Mesenchymal stem cell (in vitro differentiated cells and primary cell): ENCODE measurements at places on chromosomes 11 and 22.

GRCh38 chr11:17401841-17402240 lies 13.4 kb upstream of the KCNJ11 start:
- H3K27me3 ChIP-seq, result peaks cover 9% of the 10 kb centered on the region
- no peak for DNase-seq
- H3K36me3 ChIP-seq, result no peaks in the 10 kb centered on the region
- H3K4me3 ChIP-seq, result no peak overlapping the region
- peaks cover 2% of the 10 kb centered on the region for H3K4me1 ChIP-seq

GRCh38 chr11:32388871-32389770 lies 46.2 kb downstream of the WT1 start:
- no peak overlapping the region for H3K4me3 ChIP-seq
- H3K4me1 ChIP-seq, result no peaks in the 10 kb centered on the region
- no peaks in the 10 kb centered on the region for H3K36me3 ChIP-seq
- no peak for DNase-seq
- H3K27me3 ChIP-seq, result no peaks in the 10 kb centered on the region

GRCh38 chr11:65655570-65656332 lies 7.0 kb downstream of the RELA start:
- no peak overlapping the region for H3K27ac ChIP-seq
- H3K4me1 ChIP-seq, result peaks cover 16% of the 10 kb centered on the region
- peaks cover 72% of the 10 kb centered on the region for H3K36me3 ChIP-seq
- no peak overlapping the region for H3K4me3 ChIP-seq
- no peaks in the 10 kb centered on the region for H3K27me3 ChIP-seq

DNA sequence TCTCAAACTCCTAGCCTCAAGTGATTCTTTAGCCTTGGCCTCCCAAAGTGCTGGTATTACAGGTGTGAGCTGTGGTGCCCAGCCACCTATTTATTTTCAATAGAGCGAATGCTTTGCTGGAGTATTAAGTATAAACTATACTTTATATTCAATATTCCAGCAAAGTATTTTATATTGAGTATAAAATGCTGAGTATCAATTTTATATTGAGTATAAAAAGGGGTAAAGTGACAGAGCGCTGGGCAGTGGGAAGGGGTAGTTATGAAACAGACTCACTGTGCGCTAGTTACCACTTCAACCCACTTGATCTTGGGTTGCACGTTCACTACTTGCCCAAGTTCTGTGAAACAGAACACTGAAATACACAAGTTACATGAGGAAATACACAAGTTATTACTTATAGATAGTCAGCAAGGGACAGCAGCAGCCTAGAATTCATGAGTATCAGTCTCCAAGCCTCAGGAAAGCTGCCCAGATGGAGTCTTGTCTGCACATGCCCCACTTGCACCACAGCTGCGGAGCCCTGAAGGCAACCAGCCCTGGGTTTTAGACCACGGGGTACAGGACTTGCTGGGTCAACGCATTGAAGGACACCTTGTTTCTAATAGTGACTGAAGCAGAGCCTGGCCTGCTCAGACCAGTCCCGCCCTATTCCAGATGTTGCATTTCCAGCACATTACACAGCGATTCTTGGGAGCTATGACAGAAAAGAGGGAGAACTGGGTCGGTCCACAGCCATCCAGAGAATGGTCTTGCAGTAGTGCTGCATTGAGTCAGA lies 51.6 kb upstream of the SYT13 start:
- no peak for DNase-seq
- no peaks in the 10 kb centered on the region for H3K36me3 ChIP-seq
- no peak overlapping the region for H3K4me3 ChIP-seq
- no peak overlapping the region for H3K27ac ChIP-seq

DNA sequence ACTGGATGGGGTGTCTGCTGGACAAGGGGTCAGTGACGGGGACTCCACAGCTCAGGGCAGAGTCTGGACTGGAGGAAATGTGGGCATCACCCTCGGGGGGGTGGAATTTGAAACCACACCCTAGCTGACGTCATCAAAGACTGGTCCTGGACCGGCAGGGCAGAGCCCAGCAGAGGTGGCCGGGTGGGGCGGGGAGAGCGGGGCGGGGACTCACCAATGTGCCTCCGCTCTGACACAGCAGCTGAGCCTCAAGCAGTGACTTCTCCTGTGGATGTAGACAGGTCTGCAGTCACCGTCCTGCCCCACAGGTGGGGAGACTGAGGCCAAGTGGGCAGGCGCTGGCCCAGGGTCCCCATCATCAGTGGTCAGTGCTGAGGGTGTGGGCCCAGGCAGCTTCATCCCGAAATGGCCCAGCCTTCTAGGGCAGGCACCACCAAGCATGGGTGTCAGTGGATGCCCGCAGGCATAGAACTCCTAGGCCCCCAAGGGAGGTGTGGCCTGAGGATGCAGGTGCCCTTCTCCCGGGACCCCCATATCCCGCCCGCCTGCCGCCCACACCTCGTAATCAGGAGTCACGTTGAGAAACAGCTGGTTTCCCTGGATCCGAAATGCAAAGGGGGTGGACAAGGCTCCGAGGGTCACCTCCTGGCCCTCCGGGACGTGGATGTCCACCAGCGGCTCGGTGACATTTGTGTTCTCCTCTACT lies 603 bp downstream of the CDHR5 start:
- peaks cover 58% of the 10 kb centered on the region for H3K36me3 ChIP-seq
- H3K27ac ChIP-seq, result no peak overlapping the region
- peaks cover 18% of the 10 kb centered on the region for H3K27me3 ChIP-seq
- peaks cover 25% of the 10 kb centered on the region for H3K4me1 ChIP-seq
- no peak for DNase-seq
- no peak overlapping the region for H3K4me3 ChIP-seq

DNA sequence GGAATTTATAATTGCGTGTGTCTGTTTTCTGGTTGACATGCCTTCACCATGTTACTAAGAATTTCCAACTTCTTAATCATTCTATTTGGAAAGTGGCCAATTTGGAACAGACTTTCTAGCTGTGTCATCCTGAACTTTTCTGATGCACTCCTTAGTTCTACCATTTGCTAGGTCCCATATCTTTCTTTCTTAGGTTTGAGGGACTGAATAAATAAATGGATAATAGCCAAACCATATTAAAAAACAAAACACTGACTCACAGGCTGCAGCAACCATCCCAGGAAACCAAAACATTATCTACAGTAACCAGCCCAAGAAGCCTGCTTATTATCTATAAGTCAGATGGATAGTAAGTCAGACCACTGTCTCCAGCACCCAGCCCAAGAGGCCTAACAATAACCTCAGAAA lies 57.5 kb upstream of the PLET1 start:
- peak; percentile 88 for DNase-seq
- no peaks in the 10 kb centered on the region for H3K27me3 ChIP-seq
- no peaks in the 10 kb centered on the region for H3K36me3 ChIP-seq
- no peak overlapping the region for H3K4me3 ChIP-seq
- H3K27ac ChIP-seq, result peak overlapping the region; percentile 16

DNA sequence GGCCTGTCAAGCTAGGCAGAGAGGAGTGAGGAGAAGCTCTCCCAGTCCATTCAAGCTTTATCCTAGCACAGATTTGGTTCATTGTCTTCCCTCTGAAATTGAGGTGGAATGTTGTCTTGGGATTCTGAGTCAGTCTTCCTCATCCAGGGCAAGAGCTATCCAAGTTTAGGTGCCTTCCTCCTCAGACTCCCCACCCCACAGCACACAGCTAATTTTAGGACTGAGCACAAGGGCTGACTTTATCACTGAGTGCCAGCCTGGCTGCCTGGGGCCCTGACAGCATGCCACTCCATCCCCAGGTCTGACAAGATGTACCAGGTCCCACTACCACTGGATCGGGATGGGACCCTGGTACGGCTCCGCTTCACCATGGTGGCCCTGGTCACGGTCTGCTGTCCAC lies 2.6 kb downstream of the PGAP2 start:
- no peaks in the 10 kb centered on the region for H3K36me3 ChIP-seq
- no peak overlapping the region for H3K4me3 ChIP-seq
- no peaks in the 10 kb centered on the region for H3K27me3 ChIP-seq

DNA sequence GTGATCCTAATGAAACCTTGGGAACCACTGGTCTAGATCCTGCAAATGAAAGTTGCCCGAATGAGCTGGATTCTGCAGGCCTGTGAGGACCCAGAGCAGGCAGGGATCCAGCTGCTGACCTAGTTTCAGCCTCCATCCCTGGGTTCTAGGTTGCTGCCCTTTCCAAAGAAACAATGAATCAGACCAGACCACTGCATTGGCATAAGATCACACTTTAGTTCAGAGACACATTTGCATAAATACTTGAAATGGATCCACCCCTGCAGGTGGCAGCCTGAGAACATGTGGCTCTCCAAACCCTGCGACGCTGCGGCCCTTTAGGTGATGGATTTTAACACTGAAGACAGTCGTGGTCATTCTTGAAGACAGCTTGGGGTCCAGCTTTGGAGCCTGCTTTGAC lies 23.7 kb downstream of the ADAMTS8 start:
- peaks cover 61% of the 10 kb centered on the region for H3K27me3 ChIP-seq
- H3K4me3 ChIP-seq, result no peak overlapping the region

DNA sequence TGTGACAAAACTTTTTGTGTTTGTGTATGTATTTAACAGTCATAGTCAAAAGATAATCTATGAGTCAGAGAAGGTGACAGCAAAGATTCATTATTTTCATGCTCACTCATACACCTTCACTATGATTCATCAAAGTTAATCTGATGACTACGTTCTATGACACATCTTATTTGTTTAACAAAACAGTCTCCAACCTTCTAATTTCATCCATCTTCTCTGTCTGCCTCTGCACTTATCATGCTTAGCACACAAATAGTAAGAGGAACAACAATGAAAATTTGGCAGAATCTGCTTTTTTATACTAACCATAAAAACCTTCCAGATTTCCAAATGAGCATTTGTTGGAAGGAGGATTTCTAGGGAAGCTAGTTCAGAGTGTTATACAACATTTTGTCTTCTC lies 568.9 kb downstream of the LUZP2 start:
- H3K36me3 ChIP-seq, result no peaks in the 10 kb centered on the region
- H3K27me3 ChIP-seq, result no peaks in the 10 kb centered on the region
- DNase-seq, result peak; percentile 26
- H3K27ac ChIP-seq, result no peak overlapping the region
- no peak overlapping the region for H3K4me3 ChIP-seq

GRCh38 chr11:11403763-11404725 lies 51.0 kb upstream of the CSNK2A3 start:
- H3K4me3 ChIP-seq, result peak overlapping the region; percentile 5
- no peaks in the 10 kb centered on the region for H3K36me3 ChIP-seq
- DNase-seq, result no peak
- H3K27ac ChIP-seq, result no peak overlapping the region

DNA sequence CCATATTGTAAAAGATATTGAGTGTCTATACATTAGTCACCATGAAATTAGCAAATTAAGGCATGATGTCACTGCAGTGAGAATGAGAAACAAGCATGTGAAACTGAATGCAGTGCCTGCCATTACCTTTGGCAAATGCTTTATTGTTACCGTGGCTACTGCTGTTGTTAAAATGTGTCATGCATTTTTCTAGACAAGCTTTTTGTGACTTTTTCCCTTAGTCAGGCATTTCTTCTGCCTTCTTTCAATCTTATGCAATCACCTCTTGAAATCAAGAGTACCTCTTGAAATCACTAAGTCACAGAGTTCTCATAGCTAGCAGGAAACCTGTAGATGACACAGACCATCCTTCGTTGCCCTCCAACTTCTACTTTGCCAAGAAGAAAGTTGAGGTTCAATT lies 461.7 kb upstream of the TENM4 start:
- H3K27ac ChIP-seq, result no peak overlapping the region
- H3K4me1 ChIP-seq, result no peaks in the 10 kb centered on the region
- peak; percentile 62 for DNase-seq
- no peaks in the 10 kb centered on the region for H3K36me3 ChIP-seq
- H3K27me3 ChIP-seq, result no peaks in the 10 kb centered on the region

DNA sequence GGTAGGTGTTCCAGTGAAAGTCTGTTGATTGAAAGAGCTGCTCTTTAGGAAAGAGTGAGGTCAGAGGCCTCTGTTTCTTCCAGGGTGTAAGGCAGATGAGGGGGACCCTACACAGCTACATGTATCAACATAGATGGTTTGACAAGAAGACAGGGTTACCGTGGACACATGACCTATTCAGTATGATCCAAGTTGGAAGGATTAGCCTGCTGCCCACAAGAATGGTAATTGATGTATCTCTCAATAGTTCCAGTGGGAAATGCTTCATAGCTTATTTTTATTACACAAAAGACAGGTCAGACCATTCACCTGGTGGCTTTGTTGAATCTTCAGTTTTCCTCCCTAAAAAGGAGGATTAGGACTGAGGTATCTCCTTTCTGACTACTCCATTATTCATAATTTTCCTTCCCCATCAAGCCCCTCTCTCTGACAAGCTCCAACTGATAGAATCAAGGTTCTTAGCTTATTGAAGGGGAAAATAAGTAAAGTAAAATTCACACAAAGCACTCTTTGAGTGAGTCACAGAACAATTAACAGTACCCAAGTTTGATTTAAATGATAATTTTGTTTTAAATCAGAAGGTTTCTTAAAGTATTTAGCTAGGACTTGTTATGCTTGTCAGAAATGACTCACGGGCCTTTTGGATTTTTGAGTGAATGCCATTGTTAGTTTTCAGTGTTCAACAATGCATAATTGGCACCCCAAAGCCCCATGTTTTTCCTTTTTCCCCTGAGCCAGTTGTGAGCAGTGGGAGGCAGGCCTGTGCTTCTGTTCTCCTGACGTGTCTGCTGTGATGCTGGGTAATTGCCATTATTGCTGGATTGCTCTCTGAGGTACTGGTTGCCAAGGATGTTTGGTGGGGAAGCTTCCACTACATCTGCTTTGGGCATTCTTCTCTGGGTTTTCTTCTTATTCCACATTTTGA lies 373.2 kb downstream of the DDX10 start:
- peaks cover 2% of the 10 kb centered on the region for H3K4me1 ChIP-seq
- DNase-seq, result no peak
- no peaks in the 10 kb centered on the region for H3K36me3 ChIP-seq
- no peak overlapping the region for H3K4me3 ChIP-seq
- no peaks in the 10 kb centered on the region for H3K27me3 ChIP-seq

- no peak overlapping the region for H3K27ac ChIP-seq
- H3K36me3 ChIP-seq, result peaks cover 65% of the 10 kb centered on the region
- H3K4me3 ChIP-seq, result no peak overlapping the region
- no peaks in the 10 kb centered on the region for H3K27me3 ChIP-seq
Measured at GRCh38 chr11:897253-898142, 13.1 kb downstream of the CHID1 start.

DNA sequence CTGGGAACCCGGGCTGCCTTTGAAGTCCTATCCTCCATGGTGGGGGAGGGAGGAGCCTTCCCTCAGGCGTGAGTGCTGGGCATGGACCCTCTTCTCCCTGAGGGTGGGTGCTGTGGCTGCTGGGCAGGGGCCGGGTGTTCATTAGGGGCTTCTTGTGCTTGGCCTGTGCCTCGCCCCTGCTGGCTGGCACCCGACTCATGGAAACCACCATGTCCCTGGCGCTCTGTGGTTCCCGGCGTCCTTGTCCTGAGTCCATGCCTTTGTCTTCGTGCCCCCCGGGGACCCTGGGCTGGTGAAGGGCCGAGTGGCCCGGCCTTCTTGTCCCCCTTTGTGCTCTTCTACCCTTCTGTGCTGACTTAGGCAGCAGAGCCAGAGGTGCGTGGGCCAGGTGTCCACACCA lies 23.2 kb downstream of the TPCN2 start:
- no peak overlapping the region for H3K27ac ChIP-seq
- peaks cover 24% of the 10 kb centered on the region for H3K4me1 ChIP-seq
- H3K4me3 ChIP-seq, result no peak overlapping the region
- peaks cover 42% of the 10 kb centered on the region for H3K36me3 ChIP-seq

GRCh38 chr11:109733245-109733644 lies 311.3 kb downstream of the C11orf87 start:
- H3K4me1 ChIP-seq, result no peaks in the 10 kb centered on the region
- DNase-seq, result no peak
- no peaks in the 10 kb centered on the region for H3K36me3 ChIP-seq
- H3K27me3 ChIP-seq, result no peaks in the 10 kb centered on the region
- no peak overlapping the region for H3K4me3 ChIP-seq

GRCh38 chr22:27139935-27140511 lies 482.6 kb downstream of the MIAT start:
- H3K4me3 ChIP-seq, result no peak overlapping the region
- peak overlapping the region; percentile 35 for H3K27ac ChIP-seq
- H3K4me1 ChIP-seq, result peaks cover 16% of the 10 kb centered on the region
- DNase-seq, result peak; percentile 94
